ENCODE measurements at places on chromosomes 16 and 17. TPM values are rescaled to one million over a fixed set of nuclear protein-coding genes. Genes with fewer than 3 reads are reported as not detected.
A peak's percentile ranks its signal among the peaks of the same experiment; 100 is the strongest.

The IGF2BP1 gene
- 0.02 TPM for total RNA-seq

The TAT gene
- total RNA-seq = not detected

The PRSS33 gene
- total RNA-seq = not detected

The TBX4 gene
- total RNA-seq = not detected

The HOXB4 gene
- total RNA-seq = 0.44 TPM

The BAHCC1 gene
- total RNA-seq = 7.4 TPM

The APOH gene
- total RNA-seq = not detected

DNA sequence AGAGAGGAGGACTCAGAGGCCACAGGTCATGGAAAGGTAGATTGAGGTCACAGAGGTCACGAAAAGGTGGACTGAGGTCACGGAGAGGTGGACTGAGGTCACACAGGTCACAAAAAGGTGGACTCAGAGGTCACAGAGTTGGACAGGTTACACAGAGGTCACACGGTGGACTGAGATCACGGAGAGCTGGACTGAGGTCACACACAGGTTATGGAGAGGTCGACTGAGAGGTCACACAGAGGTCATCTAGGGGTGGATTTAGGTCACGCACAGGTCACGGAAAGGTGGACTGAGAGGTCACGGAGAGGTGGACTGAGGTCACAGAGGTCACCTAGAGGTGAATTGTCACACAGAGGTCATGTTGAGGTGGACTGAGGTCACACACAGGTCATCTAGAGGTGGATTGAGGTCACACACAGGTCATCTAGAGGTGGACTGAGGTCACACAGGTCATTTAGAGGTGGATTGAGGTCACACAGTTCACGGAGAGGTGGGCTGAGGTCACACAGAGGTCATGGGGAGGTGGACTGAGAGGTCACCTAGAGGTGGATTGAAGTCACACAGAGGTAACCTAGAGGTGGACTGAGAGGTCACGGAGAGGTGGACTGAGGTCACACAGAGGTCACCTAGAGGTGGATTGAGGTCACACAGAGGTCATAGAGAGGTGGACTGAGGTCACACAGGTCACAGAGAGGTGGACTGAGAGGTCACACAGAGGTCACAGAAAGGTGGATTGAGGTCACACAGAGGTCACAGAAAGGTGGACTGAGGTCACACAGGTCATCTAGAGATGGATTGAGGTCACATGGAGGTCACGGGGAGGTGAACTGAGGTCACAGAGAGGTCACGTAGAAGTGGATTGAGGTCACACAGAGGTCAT lies 26.7 kb upstream of the JPT2 start:
- no peak for DNase-seq

- peak; percentile 64 for DNase-seq
Observed at GRCh38 chr17:39208893-39209292, 8.8 kb downstream of the RPL19 start.

DNA sequence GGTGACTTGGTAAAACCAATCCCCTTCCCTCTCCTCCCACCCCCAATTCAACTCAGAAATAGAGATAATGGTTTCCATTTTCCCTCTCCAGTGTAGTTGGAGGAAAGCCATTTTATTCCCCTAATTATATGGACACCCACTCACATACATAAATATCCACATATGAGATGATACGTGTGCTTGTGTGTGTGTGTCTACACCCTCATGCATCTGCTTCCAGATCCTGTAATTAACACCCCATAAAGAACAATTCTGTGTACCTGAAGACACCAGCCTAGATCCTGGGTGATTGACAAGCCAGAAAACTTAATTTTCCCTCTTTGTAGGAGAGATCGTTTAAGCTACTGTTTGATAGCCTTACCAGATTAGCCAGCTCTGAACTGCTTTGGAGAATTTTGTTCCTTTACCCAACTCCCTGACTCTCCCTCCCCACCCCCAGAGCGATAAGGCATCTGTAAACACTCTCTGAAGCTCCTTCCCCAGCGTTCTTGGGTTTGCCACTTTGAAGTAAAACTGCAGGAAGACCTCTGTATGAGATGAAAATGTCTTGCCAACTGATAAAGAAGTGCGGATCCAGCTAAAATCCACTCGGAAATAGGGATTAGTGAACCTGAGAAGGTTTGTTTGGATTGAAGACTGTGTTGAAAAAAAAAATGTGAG lies 175.7 kb downstream of the RGS9 start:
- DNase-seq = no peak

- DNase-seq = no peak
Observed at GRCh38 chr17:4436846-4437245, 3.1 kb downstream of the SPNS3 start.

- peak; percentile 24 for DNase-seq
Observed at GRCh38 chr17:75625813-75626486, 7.3 kb upstream of the SMIM5 start.

DNA sequence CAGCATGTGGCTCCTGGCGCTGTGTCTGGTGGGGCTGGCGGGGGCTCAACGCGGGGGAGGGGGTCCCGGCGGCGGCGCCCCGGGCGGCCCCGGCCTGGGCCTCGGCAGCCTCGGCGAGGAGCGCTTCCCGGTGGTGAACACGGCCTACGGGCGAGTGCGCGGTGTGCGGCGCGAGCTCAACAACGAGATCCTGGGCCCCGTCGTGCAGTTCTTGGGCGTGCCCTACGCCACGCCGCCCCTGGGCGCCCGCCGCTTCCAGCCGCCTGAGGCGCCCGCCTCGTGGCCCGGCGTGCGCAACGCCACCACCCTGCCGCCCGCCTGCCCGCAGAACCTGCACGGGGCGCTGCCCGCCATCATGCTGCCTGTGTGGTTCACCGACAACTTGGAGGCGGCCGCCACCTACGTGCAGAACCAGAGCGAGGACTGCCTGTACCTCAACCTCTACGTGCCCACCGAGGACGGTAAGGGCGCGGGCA lies 645 bp downstream of the NLGN2 start:
- DNase-seq = no peak

GRCh38 chr16:79758615-79759346 lies 158.2 kb upstream of the MAF start:
- peak; percentile 51 for DNase-seq

GRCh38 chr17:48769009-48769675 lies 40.6 kb upstream of the HOXB13 start:
- DNase-seq = no peak

- DNase-seq = no peak
Observed at GRCh38 chr17:77085926-77086432, 54.8 kb upstream of the SEC14L1 start.

GRCh38 chr17:72661116-72661944 lies 431.2 kb downstream of the SLC39A11 start:
- DNase-seq = peak; percentile 78

DNA sequence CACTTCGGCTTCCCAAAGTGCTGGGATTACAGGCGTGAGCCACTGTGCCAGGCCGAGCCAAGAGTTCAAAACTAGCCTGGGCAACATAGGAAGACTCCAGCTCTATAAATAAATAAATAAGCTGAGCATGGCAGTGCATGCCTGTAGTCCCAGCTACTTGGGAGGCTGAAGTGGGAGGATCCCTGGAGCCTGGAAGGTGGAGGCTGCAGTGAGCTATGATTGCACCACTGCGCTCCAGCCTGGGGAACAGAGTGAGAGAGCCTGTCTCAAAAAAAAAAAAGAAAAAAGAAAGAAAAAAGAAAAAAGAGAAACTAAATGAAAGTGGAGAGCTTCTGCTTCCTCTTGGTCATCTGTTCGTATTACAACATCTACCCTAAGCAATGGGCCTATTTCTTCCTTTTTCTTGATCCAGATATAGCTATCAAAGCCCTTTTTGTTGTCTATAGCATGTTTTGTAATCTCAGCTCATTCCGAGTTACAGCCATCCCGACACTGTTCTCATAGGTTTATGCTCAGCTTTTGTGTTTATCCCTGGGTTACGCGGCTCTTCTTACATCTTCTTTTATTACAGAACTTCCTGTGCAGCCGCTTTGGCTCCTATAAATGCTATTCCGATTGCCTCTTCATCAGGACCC lies 14.1 kb upstream of the MAPK3 start:
- no peak for DNase-seq

- peak; percentile 16 for DNase-seq
Observed at GRCh38 chr17:42904110-42904469, 3.5 kb downstream of the G6PC1 start.

- DNase-seq = no peak
Observed at GRCh38 chr16:15601212-15601879, 41.6 kb downstream of the MARF1 start.

DNA sequence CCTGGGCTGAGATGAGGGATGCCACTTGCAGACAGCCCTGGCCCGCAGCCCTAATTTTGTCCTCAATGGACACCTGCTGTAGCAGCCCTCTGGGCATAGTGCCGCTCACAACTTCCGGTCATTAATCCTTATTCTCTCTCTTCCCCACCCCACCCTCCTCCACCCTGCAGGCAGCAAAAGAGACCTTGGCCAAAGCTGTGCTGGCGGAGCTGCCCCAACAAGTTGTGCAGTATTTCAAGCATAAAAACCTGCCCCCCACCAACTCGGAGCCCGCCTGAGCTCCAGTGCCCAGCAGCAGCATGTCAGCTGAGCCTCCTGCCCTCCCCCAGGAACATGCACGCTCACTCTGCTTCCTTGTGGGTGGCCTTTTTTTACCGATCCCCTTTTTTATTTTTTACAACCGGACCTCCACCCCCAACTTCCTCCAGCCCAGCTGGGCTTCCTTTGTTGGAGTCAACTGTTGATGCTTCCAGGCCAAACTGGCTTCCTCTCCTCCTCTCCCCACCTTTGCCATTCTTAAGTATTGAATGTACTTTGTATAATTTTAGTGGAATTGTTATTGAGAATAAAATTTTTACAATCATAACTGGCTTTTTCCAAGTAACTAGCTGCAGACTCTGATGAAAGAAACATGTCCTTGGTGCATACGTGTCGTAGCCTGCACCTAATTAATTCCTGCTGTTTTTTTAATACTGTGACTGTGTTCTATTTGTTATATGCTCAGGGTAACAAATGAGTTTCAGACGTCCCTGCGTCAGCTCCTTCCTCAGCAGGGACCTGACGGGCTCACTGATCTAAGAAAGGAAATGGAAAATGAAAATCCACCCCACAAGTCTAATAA lies 38.2 kb downstream of the PSME3IP1 start:
- DNase-seq = no peak

DNA sequence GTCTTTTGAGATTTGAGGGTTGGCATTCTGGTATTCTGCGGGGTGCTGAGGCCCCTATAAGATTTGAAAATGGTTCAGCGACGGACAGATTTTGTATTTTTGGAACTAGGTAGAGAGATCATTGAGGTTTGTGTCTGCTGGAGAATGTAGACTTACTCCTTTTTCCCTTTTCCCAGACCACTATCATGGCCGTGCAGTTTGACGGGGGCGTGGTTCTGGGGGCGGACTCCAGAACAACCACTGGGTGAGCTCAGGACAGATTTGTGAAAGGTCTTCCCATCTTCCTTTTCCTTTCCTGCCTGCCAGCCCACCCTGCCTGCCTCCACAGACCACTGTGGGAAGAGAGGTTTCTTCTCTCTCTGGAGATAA lies 572 bp downstream of the PSMB6 start:
- peak; percentile 20 for DNase-seq

DNA sequence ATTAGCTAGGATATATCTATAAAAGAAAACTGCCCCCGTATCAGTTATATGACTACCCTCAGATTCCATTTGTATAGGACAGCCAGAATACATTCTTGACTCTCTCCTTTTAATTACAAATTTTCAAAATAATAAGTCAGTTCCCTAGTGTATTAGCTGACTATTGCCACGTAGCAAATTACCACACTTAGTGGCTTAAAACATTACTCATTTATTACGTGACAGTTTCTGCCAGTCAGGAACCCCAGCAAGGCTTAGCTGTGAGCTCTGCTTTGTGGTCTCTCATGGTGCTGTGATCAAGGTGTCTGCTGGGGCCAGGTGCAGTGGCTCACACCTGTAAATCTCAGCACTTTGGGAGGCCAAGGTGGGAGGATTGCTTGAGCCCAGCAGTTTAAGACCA lies 13.9 kb upstream of the SCNN1B start:
- no peak for DNase-seq

DNA sequence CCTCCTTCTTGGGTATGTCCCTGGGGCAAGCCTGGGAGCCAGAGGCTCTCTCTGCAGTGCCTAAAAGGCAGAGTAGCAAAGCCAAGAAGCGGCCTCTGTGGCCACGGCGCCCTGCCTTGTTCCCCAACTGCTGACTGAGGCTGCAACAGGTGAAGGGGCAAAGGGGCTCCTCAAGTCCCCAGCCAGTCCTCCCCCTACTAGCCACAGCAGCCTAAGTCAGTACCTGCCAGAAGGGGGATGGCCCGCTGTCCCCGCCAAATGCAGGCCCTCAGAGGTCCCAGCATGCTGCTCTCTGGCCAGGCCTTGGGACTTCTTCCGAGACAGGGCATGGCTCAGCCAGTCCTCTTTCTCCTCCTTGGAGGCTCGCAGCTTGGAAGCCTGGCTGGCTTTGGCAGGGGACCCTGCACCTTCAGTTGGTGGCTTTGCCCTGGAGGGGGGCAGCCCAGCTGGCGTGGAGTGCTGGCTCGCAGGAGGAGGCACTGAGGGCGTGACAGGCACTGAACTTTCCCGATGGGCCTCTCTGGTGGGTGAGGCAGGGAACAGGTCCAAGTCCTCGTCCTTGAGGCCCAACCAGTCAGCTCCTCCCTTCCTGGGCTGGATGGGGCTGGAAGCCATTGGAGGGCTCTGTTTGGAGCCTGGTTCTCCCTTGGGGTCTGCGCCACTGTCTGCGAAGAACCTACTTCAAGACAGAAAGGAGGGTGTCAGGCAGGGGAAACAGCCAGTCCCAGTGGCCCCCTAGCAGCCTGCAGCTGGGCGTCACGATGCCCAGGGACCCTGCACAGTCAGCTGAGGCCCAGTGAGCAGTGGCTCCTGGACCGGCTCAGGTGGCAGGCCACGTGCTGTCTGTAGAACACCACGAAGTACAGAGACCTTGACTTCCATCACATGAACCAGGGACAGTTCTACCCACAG lies 17.6 kb downstream of the FBF1 start:
- no peak for DNase-seq

DNA sequence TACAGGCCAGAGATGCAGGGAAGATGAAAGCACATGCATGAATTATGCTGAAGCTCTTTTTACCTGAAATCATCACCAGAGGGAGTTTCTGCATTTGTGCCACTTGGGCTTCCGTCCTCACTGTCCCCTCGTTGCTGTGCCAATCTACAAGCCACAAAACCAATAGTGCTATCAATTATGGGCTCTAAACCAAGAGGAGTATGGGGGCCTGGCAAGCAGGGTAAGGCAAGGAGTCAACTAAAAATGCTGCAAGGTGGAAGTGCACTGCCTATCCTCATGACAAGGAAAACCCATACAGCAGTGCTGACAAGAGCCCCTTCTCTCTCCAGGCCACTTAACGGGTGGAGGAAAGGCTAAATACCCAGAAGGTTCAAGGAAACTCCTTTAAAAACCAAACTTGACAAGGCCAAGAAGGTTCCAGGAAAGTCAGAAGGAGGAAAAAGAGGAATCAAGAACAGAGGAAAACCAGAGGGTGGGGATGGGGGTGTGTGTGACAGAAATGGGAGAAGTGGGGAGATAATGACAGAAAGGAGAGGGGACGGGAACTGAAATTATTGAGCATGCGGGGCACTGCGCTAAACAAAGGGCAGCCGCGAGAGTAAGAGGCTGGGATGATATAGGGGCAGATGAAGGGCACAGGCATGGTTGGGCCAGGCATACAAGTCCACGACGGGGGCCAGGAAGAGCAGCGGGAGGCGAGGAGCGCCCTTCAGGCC lies 674 bp downstream of the C17orf75 start:
- DNase-seq = peak; percentile 26
